ENCODE measurements at places on chromosomes 12 and 14.
A peak's percentile ranks its signal among the peaks of the same experiment; 100 is the strongest.

- no peak for DNase-seq
These were observed 13.5 kb upstream of the GOLGA5 start for GRCh38 chr14:92780444-92781232.

- DNase-seq: no peak
These were observed 451.8 kb downstream of the VRK1 start for GRCh38 chr14:97248973-97249372.

- DNase-seq: no peak
These were observed 359.4 kb upstream of the DCN start for GRCh38 chr12:91542067-91542466.

GRCh38 chr12:9745199-9745598 lies 12.3 kb upstream of the CLECL1 start:
- DNase-seq: no peak

GRCh38 chr14:97253756-97254155 lies 456.6 kb downstream of the VRK1 start:
- no peak for DNase-seq

- DNase-seq: no peak
These were observed 345.9 kb downstream of the BCL11B start for GRCh38 chr14:98926146-98926545.

DNA sequence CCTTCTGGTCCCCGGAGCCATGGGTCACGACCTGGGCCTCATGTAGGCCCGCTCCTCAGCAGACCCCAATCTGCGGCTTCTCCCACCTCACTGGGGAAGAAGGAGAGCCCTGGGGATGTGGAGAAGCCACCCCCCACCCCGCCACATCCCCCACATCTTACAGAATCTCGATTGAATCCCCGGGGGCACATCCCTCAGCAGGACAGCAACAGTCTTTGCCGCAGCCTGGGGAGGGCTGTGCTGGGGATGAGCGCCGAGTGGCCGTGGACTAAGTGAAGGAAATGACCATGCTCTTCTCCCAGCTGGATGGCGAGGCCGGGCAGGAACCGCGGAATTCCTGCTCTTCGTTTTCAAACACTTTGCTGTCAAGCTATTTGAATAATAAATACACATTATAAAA lies 169.0 kb upstream of the RTL1 start:
- no peak for DNase-seq

- no peak for DNase-seq
These were observed 762 bp downstream of the PPP2R5E start for GRCh38 chr14:63542231-63542999.

DNA sequence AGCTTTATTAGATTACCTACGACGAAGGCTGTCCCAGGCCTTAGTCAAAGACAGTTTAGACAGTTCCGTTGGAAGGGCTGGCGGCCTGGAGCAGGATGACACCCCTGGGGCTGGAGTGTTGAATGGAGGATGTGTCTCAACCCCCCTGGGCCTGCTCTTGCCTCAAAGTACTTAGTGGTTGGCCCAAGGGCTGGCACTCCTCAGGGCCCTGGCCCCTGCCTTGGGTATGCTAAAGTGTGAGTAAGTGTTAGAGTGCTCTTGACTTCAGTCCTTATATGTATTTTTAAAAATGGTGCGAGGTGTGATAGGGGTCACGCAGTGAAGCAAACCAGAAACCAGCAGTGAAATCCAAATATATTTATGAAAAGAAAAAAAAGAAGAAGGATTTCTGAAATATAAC lies 261.6 kb downstream of the KTN1 start:
- no peak for DNase-seq

GRCh38 chr12:92111256-92111655 lies 34.4 kb downstream of the BTG1 start:
- no peak for DNase-seq

DNA sequence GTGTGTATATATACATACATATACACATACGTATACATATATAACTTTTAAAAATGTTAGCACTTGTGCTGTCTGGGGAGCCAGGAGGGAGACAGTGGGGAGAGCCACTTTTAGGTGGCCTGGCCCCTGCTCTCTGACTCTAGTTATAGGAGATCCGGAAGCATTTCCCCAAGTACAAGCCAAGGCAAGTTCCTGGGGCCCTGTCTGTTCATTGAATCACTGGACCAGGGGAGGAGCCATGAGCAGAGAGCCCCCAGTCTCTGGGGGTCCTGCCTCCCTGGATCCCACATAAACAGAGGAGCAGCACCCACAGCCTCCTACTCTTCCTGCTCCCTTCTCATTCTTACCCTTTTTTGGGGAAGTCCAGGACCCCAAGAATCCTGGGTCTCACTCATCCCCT lies 45.4 kb upstream of the TMED10 start:
- DNase-seq: no peak

- DNase-seq: no peak
These were observed 87.7 kb downstream of the PTPRB start for GRCh38 chr12:70549340-70550179.

DNA sequence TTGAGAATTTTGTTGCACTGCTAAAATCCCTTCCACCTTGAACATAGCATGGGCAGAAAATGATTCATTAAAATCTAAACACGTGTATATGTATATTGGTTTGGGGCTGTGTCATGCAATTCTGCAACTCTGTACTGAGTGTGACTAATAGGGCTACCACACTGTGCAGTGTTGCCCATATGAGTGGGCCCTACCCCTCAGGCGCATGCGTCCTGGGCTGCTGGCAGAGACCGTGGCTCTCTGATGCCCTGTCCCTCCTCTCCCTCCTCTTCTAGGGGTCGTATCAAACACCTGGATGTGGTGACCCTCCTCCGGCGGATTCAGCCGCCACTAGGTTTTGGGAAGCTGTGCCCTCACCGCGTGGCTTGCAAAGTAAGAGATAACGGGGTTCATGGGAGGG lies 128.4 kb upstream of the FKBP4 start:
- no peak for DNase-seq

DNA sequence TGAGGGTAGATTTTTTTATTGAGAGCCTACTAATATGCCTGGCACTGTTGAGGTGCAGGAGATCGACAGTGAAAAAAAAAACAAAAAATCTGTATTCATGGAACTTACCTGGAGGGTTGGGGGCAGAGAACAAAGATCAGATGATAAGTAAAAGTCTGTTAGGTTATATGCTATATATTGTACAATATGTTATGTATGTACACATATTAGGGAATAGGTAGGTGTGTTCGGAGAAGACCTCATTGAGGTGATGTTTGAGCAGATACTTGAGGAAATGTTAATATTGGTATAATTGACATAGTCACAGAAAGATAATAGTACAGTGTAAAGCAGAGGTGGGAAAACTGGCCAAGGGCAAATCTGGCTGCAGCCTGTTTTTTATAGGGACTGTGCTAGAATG lies 5.6 kb downstream of the ARF6 start:
- DNase-seq: no peak

DNA sequence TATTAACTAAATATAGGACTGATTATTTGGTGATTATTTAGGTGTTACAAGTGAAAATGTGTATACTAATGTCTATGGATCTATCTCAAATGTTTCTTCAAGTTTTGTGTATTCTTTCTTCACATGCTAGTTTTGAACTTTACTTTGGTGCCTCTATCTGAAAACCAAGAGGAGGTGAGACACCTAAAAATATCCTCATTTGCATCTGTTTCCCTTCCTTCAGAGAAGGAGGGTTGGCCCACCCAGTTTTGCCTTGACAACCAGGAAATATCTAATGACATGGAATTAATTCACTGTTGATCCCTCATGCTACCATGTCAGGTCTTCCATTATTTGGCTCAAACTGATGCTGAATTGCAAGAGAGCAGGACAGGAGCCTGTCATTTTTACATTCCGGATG lies 500.4 kb downstream of the NELL2 start:
- no peak for DNase-seq

GRCh38 chr14:71416392-71416791 lies 509.1 kb downstream of the PCNX1 start:
- DNase-seq: no peak

DNA sequence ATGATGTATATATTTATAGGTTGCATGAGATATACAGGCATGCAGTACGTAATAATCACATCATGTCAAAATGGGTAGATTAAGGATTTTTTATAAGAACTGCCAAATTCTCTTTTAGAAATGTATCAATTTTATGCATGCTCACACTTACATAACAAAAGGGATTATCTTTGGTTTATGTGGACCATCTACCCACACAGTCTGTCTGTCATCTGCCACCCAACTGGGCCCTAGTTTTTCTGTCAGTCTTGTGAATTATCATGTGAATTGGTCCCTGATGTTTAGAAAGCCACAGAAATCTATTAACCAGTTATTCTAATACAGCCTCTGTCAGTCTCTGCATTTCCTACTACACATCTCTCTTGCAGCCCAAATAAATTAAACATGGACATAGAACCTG lies 133.4 kb downstream of the ACSS3 start:
- DNase-seq: no peak

DNA sequence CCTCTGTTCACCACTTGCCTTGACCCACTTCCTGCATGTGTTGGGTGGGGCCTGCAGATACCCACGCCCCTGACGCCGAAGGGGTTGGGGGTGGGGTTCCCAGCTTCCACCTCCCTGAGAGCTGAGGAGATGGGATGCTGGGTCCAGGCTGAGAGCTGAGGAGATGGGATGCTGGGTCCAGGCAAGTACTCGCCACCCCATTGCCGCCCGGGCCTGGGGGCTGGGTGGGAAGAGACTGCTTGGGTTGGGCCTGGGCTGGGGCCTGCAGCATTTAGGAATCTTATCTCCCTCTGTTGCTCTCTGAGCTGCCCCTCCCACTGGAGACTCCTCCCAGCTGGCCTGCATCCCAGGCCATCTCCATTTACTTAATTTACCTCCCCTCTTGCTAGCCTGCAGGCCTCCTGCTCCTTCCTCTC lies 17.4 kb downstream of the TEAD4 start:
- no peak for DNase-seq

- DNase-seq: no peak
These were observed 188.3 kb upstream of the SLC38A2 start for GRCh38 chr12:46560874-46561273.

DNA sequence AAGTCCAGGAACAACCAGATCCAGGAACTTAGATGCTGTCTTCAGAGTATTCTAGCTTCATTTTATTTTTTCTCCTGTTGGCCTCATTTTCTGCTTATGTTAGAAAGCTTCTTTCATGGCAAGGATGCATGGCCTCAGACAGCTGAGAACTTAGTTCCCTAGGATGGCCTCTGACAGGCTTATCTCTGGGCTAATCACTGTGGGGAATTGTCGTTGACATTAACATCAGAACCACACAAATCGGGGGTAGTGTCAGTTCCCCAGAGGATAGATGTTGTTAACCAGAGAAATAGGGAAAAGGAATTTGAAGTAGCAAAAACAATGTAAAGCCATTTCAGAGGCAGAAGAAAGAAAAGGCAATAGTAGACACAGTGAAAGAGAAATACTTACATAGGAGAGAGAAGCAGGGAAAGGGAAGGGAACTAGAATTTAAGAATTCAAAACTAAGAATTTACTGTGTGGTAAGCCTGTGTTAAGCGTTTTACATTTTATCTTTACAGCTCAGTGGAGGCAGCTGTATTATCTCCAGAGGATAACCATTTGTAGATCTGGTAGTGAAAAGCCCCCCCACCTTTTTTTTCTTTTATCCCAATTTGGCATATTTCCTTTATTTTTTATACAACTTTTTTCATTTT lies 21.8 kb downstream of the FUT8 start:
- no peak for DNase-seq

DNA sequence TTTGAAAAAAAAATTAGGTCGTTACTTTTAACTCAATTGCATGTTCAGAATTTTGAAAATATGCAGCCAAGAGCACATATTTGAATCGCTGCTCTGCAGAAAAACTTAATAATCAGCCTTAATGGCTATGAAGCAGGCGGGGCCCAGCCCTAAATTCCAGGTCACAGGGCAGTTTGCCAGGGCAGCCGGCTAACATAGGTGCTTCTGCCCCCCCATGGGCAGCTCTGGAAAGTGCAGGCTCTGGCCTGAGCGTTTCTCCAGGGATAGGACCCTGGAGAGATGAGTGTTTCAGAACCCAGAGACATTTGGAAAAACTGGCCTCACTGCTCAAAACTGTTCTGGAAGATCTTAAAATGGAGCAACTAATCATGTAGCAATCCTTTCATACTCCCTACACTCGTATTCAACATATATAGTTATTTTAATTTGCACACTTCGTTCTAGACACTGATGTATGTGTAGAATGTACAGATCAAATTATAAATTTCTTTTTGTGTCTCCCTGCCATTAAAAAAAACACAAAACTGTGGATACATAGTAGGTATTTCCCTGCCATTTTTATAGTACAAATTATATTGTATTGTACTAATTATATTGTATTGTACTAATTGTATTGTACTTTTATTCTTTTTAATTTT lies 26.0 kb upstream of the PTGR2 start:
- peak; percentile 15 for DNase-seq

GRCh38 chr12:104478396-104479122 lies 21.8 kb downstream of the CHST11 start:
- no peak for DNase-seq

DNA sequence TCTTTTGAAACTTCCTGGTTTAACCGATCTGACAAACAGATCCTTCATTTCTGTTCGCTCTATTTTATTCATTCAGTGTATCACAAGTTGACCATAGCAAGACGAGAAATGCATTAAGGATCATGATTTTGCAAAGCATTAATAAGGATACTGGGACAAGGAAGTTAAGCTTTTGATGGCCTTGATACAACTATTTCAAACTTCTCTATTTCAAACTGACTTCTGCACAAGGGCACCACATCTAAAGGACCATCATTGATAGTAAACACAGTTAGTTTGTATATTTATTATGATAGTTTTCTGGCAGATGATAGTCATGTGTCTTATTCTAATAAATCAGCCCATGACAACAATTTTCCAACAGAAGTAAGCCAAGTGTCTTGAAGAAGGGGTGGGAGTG lies 25.8 kb upstream of the PLXNC1 start:
- no peak for DNase-seq

GRCh38 chr12:50110762-50111351 lies 1.2 kb upstream of the COX14 start:
- no peak for DNase-seq

- DNase-seq: no peak
These were observed 475.3 kb downstream of the EGLN3 start for GRCh38 chr14:33475623-33476022.

GRCh38 chr12:132071040-132071810 lies 72.9 kb downstream of the DDX51 start:
- no peak for DNase-seq

GRCh38 chr12:113955109-113955970 lies 10.8 kb downstream of the RBM19 start:
- DNase-seq: no peak

GRCh38 chr12:111870706-111871105 lies 28.7 kb downstream of the MAPKAPK5 start:
- no peak for DNase-seq

- peak; percentile 27 for DNase-seq
These were observed 2.6 kb upstream of the HAL start for GRCh38 chr12:95998611-95999286.

GRCh38 chr12:55002355-55002754 lies 17.4 kb upstream of the NEUROD4 start:
- DNase-seq: no peak

DNA sequence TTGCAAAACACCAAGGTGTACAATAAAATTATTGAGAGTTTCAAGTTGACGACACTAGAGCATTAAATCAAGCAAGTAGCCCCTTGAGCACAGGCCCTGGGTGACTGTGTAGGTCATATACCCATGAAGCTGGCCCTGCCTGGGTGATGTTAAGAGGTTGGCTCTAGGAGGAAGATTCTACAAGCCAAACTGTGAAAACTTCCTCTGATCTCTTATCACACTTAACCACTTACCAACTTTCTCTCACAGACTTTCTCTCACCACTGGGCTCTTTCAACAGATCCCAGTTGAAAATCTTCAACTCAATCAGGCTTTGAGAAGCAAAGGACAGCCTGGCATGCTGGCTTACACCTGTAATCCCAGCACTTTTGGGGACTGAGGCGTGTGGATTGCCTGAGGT lies 186.9 kb upstream of the BTG1 start:
- no peak for DNase-seq
